Activated CD4-positive, alpha-beta T cell treated with anti-CD3 and anti-CD28 coated beads, Interleukin-2, amount 50 U/mL, for 16 hours (primary cell): ENCODE measurements at places on chromosomes 2 and 18.

- no peak for DNase-seq
Measured at GRCh38 chr2:133515271-133515670, 53.0 kb downstream of the NCKAP5 start.

DNA sequence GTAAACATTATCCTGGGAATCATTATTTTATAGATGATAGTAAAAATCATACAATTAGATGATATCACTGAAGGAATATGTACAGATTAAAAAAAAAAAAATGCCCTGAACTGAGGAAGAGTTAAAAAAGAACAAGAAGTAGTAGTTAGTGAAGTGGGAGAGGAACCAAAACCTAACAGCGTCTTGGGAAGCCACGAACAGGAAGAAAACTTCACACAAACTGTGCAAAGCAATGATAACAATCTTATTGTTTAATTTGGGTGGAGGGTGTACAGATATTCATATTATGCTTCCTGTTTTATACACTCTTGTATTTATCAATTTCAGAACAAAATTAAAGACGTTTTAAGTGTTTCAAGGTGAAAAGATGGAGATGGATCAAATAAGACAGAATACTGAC, 3.5 kb downstream of the HEATR5B start:
- DNase-seq, result no peak

GRCh38 chr2:98484652-98485452, 40.2 kb downstream of the INPP4A start:
- no peak for DNase-seq

- DNase-seq, result no peak
Measured at GRCh38 chr2:100733391-100734187, 86.3 kb upstream of the NPAS2 start.

GRCh38 chr2:36396878-36397539, 41.4 kb downstream of the CRIM1 start:
- no peak for DNase-seq

GRCh38 chr2:195662138-195662537, 5.1 kb downstream of the SLC39A10 start:
- no peak for DNase-seq

DNA sequence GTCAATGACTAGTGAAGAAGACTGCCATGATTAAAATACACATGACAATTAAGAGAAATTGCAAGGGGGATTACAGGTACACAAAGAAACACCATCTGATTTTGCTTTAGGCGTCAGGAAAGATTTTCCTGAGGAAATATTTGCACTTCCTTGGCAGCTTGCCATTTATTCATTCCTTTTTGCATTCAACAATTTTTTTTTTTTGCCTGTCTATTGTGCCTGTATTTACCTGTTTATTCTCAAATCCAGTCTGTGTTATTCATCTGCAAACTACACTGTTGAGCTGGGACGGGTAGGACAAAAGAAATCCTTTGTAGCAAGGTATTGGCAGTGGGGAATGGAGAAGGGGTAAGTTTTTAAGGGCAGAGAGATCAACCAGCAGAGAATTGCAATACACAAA, 31.8 kb downstream of the SMAD2 start:
- no peak for DNase-seq

GRCh38 chr2:196403471-196403870, 232.1 kb upstream of the STK17B start:
- DNase-seq, result no peak

DNA sequence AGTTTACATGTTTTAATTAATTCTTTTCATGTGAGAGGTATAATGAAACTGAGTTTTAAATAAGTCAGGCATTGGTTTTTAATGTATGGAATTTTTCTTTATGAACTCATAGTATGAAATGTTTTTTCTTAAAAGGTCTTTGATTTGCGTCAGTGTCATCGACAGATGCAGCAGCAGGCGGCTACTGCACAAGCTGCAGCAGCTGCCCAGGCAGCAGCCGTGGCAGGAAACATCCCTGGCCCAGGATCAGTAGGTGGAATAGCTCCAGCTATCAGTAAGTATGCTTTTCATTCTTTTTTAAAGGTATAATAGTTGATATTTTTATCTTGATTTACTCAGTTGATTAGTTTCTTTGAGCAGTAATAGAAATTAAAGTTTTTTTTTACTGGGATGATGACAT, 46.5 kb downstream of the SMAD4 start:
- DNase-seq, result no peak

DNA sequence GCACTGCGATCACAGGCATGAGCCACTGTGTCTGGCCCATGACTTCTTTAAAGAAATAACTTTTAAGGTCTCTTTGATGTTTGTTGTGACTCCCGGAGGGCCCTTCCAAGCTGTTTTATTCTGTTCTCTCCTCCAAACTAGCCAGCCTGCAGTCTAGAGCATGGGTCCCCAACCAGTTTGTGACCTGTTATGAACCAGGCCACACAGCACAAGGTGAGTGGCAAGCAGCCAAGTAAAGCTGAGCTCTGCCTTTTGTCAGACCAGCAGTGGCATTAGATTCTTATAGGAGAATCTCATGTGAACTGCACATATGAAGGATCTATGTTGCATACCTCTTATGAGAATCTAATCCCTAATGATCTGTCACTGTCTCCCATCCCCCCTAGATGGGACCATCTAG, 223.9 kb upstream of the RGPD4 start:
- DNase-seq, result no peak

GRCh38 chr2:161771148-161771547, 146.9 kb downstream of the SLC4A10 start:
- DNase-seq, result no peak

- DNase-seq, result peak; percentile 81
Measured at GRCh38 chr2:25794544-25795276, 83.6 kb downstream of the ASXL2 start.

DNA sequence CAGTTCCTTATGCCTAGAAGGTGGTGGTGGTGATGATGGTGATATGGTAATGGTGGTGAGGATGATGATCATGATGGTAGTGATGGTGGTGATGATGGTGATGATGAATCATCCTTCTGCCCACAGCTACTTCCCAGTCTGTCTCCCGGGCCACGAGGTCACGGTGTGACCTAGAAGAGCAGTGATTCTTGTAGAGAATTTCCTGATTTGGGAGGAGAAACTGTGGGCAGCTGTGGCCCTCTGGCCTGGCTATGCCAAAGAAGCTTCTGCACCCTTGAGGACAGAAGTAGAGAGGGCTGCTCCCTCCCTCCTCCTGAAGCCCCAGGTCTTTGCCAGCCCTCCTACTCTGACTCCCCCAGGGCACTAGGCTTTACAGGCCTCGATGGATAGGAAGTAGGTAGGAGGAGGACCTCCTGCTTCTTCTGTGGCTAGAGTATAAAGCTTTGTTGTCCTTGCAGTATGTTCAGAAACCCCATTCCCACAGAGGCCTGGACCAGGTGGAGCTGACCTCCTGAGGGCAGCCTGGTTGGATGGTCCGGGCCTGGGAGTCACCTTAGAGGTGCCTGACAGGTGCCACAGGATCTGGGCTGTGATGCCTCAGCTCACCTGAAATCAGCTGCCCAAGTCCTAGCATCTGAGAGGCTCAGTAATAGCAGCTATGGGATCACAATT, 57.9 kb upstream of the EPAS1 start:
- peak; percentile 61 for DNase-seq

DNA sequence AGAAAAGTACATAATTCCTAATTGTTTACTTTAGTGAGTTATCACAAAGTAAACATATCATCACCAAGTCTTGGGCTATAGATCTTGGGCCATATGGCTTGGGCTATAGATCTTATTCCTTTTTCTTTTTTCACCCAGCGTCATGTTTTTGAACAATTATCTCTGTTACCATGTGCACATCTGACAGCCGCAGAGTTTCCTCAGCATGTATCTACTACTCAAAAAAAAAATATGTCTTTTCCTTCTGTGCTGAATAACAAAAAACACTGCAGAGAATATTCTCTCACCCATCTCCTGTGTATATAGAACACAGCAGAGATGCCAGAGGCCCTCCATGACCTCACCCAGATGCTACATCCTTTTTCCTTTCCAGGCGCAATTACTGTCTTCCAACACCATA, 76.2 kb upstream of the MYO3B start:
- no peak for DNase-seq

GRCh38 chr18:52402814-52403213, 62.8 kb downstream of the DCC start:
- no peak for DNase-seq

DNA sequence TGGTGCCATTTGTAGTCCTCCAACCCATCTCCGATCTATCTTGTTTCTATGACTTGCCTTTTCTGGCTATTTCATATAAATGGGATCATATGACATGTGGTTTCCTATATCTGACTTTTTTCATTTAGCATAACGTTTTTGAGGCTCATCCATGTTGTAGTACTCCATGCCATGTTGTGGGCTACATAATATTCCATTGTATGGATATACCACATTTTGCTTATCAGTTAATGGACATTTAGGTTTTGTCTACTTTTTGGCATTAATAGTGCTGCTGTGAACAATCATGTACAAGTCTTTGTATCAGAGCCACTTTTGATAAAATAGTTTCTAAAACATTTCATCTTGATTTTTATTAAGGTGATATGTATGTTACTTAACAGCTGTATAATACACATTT, 7.4 kb downstream of the CEBPZOS start:
- DNase-seq, result no peak

DNA sequence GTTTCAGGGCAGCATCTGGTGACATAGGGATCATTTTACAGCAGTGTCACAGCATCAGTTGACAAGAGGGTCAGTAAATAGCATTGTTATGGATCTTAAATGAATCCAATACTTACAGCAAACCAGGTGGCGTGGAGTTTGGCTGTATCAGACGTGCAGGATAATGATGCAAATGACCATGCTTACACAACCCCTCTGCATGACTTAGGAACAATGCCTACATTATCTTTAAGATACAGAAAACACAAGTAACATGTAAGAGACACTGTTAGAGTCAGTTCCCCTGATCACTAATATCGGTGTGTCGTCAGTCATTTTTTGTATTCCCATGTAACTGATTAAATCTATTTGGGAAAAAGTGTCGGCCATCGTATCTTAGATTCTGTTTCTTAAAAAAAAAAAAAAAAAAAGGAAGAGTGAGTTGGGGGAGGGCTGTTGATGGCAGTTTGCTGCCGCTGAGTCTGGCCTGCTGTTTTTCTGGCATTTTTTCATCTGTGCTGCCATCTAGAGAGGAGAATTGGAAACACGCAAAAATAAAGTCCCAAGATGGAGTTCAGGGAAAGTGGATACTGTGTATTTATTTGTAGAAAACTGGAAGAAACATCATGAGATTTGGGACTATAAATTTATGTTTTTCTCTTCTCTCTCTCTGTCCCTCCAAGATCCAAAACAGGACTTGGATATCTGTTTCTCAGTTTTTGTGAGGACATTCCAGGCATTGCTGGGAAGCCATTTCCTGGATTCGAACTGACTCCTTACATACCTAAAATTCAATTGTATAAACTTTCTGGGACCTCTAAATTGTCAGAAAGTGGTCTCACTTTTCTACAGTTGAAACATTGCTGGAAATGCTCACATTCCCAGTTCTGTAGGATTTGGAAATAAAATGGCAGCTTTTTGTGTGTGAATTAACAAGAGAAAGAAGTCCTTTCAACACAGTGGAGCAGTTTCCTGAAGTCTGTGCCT, 60.3 kb upstream of the AGPS start:
- DNase-seq, result peak; percentile 66

DNA sequence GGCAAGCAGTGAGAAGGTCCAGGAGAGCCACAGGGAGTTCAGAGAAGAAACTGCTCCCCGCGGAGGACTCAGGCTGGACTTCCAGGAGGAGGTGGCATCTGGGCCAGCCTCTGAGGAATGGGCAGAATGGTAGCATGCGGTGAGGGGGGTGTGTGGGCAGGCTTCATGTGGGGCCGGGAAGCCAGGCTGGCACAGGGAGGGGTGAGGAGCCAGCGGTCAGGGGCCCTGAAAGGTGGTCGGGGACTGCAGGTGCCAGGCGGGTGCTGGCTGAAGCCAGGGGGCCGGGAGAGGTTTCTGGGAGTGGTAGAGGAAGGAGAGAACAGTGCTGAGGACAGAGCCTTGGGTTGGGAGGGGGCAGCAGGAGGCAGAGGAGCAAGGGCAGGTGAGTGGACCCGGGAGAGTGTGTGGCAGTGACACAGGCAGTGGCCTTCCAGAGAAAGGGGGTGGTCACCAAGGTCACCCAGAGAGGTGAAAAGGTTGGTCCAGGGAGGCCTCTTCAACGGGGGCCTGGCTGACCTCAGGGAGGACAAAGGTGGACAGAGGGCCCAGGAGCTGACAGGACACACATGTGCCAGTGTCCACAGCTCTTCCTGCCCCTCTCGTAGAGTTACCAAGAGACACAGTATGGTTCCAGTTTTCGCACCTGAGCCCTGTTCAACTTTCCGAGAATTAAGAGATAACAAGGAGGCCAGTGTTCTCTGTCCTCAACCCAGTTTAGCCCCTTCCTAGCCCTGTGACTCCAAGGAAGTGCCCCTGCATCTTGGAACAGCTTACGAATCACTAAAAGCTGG, 101.2 kb upstream of the ASB18 start:
- no peak for DNase-seq

DNA sequence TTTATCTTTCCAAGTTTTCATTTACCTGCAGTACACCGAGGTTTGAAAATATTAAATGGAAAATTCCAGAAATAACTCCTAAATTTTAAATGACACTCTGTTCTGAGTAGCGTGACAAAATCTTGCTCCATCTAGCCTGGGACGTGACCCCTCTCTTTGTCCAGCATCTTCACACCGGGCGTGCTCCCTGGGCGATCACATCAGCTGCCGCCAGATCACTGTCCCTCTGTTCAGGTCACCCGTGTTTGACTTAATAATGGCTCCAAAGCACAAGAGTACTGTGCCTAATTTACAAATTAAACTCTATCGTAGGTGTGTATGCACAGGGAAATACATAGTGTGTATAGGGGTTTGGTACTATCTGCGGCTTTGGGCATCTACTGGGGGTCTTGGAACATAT, 6.1 kb upstream of the TMEM185B start:
- DNase-seq, result no peak

DNA sequence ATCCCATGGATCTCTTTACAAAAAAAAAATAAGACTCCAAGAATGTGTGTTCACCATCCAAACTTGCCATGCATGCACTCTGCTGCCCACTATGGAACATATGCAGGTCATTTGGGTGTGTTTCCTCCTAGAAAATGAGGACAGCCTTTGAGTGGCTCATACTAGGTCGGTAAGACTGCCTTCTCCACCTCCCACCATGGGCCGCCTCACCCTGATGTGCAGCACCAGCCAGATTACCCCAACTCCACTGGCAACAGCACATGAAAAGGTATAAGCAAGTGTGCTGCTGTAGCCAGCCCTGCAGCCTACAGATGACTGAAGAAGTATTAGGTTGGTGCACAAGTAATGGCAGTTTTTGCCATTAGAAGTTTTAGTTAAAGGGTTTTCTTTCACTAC, 214.2 kb downstream of the ATAD2B start:
- no peak for DNase-seq

GRCh38 chr2:9699139-9700108, 68.6 kb upstream of the YWHAQ start:
- DNase-seq, result no peak

- DNase-seq, result no peak
Measured at GRCh38 chr2:54809819-54810218, 86.4 kb downstream of the EML6 start.

- no peak for DNase-seq
Measured at GRCh38 chr2:200380833-200381542, 74.5 kb downstream of the SPATS2L start.
